ENCODE measurements at places on chromosomes 3 and 15. TPM values are rescaled to one million over a fixed set of nuclear protein-coding genes. Genes with fewer than 3 reads are reported as not detected.

CLDN1 gene
- 0.78 TPM for total RNA-seq

CLDN11 gene
- 2.8 TPM for total RNA-seq

CHAC1 gene
- total RNA-seq, result 0.69 TPM

HESX1 gene
- total RNA-seq, result 0.58 TPM

NPTN gene
- 168 TPM for total RNA-seq

PATL2 gene
- 4.4 TPM for total RNA-seq

RHOV gene
- 3.5 TPM for total RNA-seq

SHC4 gene
- 0.43 TPM for total RNA-seq

ROPN1 gene
- total RNA-seq, result 2.0 TPM

TEX9 gene
- total RNA-seq, result 10.6 TPM

RTP1 gene
- not detected for total RNA-seq

SLC15A2 gene
- 4.5 TPM for total RNA-seq

RLBP1 gene
- total RNA-seq, result 2.1 TPM

MESP2 gene
- 4.7 TPM for total RNA-seq

Measured in mucosa of descending colon (tissue), 3 donors.